ENCODE measurements at places on chromosomes 2 and 18.

- no peak for DNase-seq
Measured at GRCh38 chr2:158926478-158926948, 41.9 kb upstream of the TANC1 start.

DNA sequence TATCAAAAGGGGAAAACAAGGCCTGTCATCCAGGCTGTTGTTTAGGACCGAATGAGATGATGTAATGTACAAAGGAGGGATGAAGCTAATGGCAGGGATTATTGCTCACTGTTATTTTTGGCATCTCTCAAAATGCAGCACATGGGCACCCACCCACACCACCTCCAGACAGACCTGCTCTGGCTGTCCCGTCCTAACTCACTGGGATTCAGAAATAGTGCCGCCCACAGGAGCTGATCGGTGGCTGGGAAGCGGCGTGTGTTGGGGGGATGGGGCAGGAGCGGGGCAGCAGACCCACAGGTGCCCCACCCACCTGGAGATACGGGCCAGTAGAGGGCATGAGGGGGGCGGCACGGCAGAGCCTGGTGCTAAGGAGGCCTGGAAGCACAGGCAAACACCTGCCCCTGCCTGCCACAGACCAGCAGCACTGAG lies 52.2 kb downstream of the CRACDL start:
- no peak for DNase-seq

GRCh38 chr2:206831442-206831995 lies 66.1 kb downstream of the FASTKD2 start:
- DNase-seq: no peak

DNA sequence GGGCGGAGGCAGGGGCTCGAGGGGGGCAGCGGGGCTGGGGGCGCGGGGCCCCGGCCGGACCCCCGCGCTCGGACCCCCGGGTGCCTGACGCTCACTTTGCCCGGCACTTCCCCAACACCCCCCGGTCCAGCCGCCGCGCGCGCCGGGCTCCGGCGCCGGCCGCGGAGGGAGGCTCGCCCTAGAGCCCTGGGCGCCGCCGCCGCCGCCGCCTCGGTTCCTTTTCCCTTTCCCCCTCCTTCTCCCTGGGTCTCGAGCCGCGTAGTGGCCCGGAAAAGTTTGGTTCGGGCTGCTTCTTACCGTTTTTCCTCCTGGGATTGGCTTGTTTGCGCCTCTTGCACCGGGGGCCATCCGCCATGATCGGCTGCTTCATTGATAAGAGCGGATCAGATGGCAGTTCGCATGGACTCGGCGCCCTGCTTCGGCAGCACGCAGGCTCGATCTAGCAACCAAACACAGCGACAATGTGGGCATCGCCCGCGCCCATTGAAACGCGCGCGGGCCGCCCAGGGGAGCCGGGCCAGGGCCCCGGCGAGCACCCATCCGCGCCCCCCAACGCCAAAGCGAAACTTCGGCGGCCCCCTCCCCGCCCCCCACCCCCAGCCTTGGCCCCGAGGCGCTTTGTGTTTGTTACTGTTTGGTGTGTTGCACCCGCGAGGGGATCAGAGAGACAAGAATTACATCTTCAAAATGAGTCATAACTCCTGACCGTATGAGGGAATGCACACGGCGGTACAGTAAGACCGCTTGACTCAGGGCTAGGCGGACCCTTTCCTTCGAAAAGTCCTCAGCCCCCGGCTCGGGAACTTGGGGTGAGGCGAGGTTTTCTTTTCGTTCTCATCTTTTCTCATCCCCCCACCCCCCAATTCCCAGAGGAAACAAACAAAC lies 2.7 kb downstream of the ZEB2 start:
- peak; percentile 36 for DNase-seq

DNA sequence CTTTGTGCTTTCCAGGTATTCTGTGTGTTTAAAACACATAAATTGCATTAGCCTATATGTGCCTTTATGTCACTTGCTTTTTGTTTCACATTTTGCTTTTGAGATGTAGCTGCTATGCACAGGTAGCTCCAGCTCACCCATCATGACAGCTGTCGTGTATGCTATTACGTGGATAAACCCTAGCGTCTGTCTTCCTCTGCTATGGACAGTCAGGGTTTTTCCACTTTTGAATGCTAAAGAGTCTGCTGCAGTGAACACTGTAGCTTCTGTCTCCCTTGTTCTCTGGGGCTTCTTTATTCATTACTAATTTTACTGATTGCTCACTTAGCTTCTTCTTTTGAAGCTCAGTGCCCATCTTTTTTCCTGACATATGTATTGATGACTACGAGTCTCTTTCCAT lies 24.7 kb upstream of the MBP start:
- DNase-seq: no peak

DNA sequence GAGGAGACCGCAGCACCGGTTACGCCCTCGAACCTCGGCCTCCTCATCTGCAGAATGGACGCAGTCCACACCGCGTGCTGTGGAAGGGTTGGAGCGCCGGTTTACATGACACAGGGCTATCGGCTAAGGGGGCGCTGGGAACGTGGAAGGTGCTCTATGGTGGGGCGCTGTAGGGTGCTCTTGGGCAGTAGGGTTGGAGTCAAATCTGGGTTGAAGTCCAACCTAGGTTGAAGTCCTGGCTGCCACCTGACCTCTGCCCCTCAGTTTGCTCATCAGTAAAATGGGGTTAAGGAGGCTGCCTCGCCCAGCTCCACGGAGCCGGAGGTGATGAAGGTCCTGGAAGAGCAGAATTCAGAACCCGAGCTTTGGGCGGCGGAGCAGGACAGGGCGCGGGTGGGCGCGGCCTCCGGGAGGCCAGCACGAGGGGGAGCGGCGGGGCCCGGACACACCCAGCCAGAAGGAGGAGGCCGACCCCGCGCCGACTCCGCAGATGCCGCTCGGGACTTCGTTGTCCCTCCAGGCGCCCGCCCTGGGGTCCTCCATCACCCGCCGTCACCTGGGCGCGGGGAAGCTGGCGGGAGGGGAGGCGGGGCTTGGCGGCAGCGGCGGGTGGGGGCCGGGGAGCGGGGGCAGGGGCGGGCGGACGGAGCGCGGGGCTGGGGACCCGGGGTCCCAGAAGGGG lies 558 bp upstream of the GAREM2 start:
- DNase-seq: no peak

GRCh38 chr2:132503701-132504100 lies 87.1 kb downstream of the GPR39 start:
- DNase-seq: no peak

DNA sequence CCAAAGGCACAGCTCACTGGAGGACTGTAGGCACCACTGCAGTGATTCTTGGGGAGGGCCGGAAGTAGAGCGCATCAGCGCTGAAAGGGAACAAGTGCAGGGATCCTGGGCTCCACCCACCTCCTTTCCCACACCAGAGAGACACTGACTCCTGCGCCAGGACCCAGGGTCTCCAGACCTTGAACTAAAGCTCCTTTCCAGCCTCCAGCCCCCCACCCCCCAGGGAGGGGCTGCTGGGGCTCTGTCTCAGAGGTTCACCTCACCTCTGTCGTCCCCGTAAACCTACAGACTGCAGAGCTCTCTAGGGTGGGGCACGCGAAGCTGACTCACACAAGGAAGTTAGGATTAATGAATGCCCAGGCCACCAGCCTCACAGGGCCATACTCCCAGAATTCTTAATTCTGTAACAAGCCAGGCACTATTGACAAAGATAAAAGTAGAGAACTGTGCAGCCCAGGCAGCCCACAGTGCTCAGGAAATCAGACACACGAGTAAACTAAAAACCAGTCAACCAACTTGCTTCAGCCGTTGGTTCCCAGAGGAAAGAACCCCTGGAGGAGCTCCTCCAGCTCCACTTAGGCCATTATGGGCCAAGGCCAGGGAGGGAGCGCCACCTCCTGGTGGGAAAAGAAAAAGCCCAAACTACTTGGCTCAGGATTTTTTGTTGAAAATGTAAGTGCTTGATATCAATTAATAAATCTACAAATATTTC lies 45.1 kb upstream of the ACAA2 start:
- peak; percentile 39 for DNase-seq

DNA sequence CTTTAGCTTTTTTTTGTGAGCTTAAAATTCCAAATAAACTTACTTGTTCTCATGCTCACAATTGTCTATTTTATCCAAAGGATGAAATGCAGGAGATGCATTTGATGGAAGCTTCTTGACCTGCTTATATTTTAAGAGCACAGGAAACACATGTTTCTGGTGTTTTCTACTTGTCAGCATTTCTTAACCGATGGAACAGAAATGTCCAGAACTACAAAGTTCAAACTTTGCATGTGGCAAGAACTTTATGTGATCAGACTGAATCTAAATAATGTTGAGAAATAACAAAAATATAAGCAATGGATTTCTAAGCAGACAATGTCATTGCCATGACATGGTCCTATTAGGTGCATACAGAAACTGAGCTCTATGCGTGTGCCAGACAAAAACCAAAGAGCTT lies 9.9 kb upstream of the CTLA4 start:
- DNase-seq: no peak

- DNase-seq: no peak
Measured at GRCh38 chr2:78561876-78562275, 463.6 kb upstream of the REG3G start.

- DNase-seq: no peak
Measured at GRCh38 chr2:9984871-9985480, 33.5 kb downstream of the GRHL1 start.

DNA sequence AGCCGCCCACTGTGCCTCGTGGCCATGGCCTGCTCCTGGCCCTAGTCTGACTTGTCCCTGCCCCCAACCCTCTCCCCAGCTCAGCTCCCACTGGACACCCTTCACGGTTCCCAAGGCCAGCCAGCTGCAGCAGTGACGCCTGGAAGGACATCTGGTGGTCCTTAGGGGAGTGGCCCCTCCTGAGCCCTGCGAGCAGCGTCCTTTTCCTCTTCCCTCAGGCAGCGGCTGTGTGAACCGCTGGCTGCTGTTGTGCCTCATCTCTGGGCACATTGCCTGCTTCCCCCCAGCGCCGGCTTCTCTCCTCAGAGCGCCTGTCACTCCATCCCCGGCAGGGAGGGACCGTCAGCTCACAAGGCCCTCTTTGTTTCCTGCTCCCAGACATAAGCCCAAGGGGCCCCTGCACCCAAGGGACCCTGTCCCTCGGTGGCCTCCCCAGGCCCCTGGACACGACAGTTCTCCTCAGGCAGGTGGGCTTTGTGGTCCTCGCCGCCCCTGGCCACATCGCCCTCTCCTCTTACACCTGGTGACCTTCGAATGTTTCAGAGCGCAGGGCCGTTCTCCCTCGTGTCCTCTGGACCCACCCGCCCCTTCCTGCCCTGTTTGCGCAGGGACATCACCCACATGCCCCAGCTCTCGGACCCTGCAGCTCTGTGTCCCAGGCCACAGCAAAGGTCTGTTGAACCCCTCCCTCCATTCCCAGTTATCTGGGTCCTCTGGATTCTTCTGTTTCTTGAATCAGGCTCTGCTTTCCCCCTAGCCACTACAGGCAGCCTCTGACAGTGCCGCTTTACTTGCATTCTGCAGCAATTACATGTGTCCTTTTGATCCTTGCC lies 35.8 kb downstream of the ANO7 start:
- DNase-seq: no peak

GRCh38 chr18:9474108-9474982 lies 968 bp upstream of the RALBP1 start:
- no peak for DNase-seq

DNA sequence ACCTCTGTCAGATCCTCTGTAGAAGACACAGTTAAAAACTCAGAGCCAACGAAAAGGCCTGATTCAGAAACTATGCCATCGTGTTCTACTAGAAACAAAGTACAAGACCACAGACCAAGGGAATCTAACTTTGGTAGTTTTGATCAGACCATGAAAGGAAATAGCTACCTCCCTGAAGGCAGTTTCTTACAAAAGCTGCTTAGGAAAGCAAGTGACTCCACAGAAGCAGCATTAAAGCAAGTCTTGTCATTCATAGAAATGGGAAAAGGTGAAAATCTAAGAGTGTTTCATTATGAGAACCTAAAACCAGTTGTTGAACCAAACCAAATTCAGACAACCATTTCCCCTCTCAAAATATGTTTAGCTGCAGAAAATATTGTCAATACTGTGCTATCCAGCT lies 58.2 kb downstream of the FSIP2 start:
- no peak for DNase-seq

DNA sequence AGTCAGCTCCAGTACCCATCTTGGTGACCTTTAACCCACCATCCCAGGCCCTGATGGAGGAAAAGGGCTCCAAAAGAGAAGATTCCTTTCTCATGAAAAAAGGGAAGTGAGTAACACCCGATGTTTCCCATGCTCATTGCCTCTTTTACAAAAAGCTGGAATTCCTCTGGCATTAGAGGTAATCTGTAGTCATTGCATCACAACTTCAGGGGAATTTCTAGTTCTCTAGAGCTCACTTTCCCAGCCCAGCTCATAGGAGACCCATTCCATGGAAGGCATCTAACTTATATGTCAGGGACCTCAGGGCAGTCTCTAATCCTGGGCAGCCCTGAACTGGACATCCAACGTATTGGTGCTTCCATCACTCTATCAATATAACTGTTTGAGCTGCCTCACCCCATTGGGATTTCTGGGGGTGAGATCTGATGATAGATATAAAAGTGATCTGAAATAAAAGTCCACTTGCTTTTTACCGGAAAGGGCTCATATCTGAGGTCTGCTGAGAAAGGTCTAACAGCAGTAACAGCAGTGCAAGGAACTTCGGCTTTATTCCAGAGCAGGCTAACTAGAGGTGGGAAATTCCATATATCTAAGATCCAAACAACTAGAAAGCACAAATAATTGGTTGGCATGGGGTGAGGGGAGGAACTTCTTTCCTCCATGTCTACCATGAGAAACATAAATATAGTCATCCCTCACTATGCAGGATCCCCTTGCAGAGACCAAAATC lies 106.1 kb downstream of the ETAA1 start:
- DNase-seq: no peak

DNA sequence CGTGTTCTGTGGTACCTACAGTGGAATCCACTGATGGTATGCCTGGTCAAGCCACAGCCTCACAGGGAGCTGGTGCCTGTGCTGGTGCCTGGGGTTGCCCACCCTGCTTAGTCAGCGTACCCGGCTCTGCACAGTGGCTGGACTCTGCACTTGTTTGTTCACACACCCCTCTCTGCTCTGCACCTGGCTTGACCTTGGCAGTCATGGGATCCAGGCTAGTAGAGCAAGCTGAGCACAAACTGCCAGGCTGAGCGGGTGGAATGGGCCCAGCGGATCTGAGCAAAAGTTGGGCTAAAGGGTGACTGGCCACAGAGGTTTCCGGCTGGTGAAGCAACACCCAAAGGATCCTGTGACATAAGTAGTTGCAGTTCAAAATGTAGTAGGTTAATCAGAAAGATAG lies 163.5 kb downstream of the CDH19 start:
- DNase-seq: no peak

DNA sequence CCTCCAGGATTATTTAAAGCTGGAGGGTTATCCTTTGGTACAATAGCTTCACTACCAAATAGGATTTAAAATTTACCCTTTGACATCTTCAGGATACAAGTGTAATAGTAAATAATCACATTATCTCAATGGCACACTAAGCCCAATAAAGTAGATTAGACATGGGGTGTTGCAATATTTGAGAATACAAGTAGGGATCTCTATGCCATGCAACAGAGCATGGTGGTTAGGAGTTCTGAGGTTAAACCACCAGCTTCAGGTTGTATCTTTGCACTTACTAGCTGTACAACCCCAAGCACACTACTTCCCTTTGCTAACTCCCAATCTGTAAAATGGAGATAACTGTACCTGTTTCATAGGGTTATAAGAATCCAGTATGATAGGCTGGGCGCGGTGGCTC lies 6.2 kb downstream of the MBD2 start:
- no peak for DNase-seq
